Mesenteric fat pad (tissue), 1 donor: ENCODE measurements at places on chromosomes 5 and 9.

- DNase-seq, result no peak
These were observed 24.3 kb downstream of the PTPDC1 start for GRCh38 chr9:94108584-94108983.

DNA sequence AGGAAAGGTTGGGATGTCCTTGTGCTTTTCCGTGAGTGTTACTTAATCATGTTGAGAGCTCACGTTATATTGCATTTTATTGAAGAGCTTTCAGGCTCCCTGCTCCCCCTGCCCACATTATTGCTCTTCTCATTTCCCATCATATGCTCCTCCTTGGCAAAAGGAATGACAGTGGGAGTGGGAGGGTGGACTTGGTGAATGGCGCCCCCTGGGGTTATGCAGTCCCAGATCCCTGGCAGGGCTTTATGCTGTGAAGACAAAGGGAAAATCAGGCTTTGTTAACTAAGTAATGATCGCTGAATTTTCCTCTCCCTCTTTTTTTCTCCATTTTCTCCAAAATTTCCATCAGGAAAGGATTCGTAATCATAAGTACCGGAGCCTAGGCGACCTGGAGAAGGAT lies 166.6 kb downstream of the SMARCA2 start:
- DNase-seq, result no peak

DNA sequence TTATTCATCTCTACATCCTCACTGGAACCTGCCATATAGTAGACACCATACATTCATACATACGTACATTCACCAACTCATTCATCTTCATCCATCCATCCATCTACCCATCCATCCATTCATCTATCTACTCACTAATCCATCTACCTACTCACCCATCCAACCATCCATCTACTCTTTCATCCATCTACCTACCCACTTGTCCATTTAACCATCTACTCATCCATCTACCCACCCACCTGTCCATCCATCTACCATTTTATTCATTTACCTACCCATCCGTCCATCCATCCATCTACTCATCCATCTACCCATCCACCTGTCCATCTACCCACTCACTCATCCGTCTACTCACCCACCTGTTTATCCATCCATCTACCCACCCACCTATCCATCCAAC lies 31.9 kb upstream of the LCP2 start:
- DNase-seq, result no peak

DNA sequence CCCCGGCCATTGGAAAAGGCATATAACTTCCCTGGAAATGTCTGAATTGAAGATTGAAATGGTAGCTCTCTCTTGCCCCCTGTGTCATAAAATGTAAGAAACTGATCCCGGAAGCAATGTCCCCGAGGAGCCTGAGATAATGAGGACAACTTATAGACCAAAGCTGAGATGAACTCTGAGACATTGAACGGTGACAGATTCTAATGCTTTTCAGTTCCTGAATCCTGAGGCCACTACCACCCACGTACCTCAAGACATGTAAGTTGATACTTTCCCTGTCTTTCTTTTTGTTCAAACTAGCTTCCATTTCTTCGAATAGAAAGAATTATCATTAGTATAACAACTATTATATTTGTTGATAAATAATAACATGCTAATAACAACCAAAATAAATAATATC lies 51.0 kb downstream of the KIF4B start:
- DNase-seq, result no peak

- no peak for DNase-seq
These were observed 1.5 kb upstream of the PHF19 start for GRCh38 chr9:120878188-120879130.
